Mesangial cell (primary cell): ENCODE measurements at places on chromosomes 3 and 15. TPM values are rescaled to one million over a fixed set of nuclear protein-coding genes. Genes with fewer than 3 reads are reported as not detected.

The LIPH gene
- total RNA-seq: 0.13 TPM in 1 of 2 replicates, not detected in the other

The MEGF11 gene
- 0.16 and 0.38 TPM in 2 replicates for total RNA-seq

The PDIA5 gene
- 20.3 and 28.0 TPM in 2 replicates for total RNA-seq

The FAM240A gene
- not detected in 2 replicates for total RNA-seq

The C2CD4B gene
- total RNA-seq: not detected in 2 replicates

The ABI3BP gene
- 0.49 and 1.0 TPM in 2 replicates for total RNA-seq

The THBS1 gene
- 94.2 and 321 TPM in 2 replicates for total RNA-seq

The NDN gene
- total RNA-seq: 56.5 and 64.7 TPM in 2 replicates

The MCTP2 gene
- total RNA-seq: 4.4 and 6.3 TPM in 2 replicates

The CORO2B gene
- total RNA-seq: 4.7 and 8.5 TPM in 2 replicates

The TMEM266 gene
- total RNA-seq: under 0.01 and 0.25 TPM in 2 replicates
